Brain microvascular endothelial cell (primary cell): ENCODE measurements at places on chromosomes 6 and 20.

DNA sequence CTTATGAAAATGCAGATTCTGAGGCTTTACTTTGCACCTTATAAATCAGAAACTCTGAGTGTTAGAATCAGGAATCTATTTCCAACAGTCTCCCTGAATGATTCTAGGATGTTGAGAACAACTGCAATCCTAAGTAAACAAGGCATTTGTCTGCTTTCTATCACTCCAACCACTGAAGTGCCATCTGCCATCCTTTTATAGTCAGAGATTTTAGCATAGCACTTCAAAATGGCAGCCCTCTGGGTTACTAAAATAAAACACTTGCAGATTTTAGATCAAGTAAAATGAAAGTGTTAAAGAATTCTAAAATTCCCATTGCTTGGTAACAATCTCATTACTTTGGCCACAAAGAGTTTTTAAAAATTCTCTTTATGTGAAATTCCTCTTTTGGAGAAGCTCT is 258.9 kb downstream of the CD109 start:
- DNase-seq = no peak

- no peak for DNase-seq
These were observed 25.7 kb downstream of the ZFAND3 start for GRCh38 chr6:37845026-37845911.

DNA sequence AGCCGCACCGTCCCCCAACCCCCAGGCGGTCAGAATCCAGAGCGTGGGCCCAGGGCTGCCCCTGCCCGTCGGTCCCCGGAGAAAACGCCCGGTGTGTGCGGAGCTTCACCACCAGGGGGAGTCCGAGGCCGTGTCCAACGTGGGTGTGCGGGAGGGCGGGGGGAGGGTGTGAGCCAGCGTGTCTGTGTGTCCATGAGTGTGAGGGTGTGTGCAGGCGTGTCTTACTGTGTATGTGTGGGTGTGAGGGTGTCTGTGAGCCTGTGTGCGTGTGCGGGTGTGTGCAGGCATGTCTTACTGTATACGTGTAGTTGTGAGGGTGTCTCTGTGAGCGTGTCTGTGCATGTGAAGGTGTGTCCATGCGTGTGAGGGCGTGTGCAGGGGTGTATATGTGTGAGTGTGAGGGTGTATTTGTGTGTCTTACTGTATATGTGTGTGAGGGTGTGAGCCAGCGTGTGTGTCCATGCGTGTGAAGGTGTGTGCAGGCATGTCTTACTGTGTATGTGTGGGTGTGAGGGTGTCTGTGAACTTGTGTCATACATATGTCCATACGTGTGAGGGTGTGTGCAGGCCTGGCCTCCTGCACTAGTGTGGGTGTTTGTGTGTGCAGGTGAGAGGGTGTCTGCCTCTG is 24.6 kb upstream of the GATA5 start:
- DNase-seq = peak; percentile 35

- DNase-seq = no peak
These were observed 1.3 kb upstream of the CST1 start for GRCh38 chr20:23752019-23752418.

DNA sequence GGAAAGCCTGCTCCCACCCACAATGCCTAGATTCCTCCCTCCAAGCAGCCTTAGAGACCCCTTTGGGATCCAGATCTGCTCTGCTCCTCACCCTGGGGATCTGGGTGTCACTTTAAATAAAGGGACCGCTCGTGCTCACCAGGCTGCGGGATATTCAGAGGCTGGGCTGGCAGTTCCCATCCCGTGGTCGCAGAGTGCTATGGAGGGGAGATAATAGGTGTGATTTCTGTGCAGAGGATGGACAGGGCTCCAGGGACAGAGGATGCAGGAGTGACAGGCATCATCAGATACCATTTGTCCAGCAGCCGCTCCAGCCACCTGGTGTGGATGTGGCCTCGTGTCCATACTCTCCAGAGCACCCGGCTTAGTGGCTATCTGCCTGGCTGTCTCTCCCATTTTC is 415.9 kb upstream of the SULF2 start:
- no peak for DNase-seq

DNA sequence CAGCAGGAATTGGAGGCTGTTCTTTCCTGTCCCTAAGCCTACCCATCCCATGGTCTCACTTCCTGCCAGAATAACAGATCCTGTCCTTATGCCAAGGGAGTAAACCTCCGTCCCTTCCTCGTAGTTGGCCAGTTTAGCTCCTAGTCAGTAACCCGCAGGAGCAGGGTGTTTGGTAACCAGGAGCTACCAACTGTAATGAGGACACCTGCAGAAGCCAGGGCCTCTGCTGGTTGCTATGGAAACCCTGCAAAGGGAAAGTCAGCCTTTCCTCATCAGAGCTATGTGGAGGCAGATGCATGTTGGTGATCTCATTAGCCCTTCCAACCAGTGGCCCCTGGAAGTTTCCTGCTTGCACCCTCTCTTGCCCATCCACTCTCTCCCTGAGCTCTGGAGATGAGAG is 368.2 kb upstream of the SULF2 start:
- DNase-seq = no peak

DNA sequence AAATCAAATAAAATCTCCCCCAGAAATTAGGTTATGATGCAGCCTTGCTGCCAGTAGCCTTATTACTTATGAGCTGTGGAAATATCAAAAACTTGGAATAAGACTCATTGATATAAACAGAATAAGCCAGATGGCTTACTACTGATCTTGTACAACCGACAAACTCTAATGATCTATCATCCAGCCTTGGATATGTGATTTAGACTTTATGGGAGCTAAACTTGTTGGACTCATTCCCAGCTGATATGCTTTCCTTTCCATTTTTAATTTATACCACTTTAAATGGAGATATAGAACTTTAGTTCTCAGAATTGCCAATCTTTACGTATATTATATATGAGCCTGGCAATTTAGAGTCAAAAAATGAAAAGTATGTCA is 5.0 kb downstream of the UST start:
- DNase-seq = no peak

GRCh38 chr6:42100029-42100901 is 42.2 kb downstream of the C6orf132 start:
- peak; percentile 64 for DNase-seq

DNA sequence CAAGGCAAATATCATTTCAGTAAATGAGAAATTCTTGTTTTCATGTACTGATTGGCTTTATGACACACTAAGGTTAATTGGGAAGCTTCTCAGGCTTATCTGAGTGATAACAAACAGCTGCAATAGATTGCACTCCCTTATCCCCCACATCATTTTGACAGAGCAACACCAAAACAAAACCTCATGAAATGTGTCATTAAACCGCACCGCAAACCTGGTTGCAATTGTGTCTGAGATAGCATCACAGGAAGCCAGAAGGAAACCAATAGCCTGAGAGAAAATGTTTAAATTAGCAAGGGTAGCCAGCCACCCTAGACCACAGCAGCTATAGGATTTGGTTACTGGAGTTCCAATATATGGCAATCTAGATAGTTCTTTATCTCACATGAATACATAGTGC is 31.6 kb upstream of the LAMA4 start:
- no peak for DNase-seq

DNA sequence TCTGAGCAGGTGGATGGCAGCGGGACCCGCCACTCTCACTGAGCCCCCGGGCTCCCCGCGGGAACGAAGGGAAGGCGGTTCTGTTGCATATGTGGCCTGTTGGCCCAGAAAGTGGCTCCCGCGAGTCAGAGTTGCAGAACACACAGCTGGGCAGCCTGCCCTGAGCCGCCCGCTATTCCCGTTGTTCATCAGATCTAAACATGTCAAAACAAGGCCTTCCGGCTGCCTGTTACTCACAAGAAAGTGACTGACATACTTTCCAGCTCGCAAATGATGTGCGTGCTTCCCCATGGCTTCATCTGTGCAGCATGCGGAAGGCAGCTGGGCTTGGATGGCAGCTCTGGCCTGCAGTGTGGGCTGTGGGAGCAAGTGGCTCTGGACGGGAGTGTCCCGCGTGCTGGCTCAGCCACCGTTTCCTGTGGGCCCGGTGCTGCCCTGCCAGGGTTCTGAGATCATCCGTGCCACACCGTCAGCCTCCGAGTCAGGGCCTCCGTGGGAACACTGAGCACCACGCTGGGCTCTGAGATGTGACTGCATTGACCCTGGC is 227.3 kb downstream of the ERMARD start:
- no peak for DNase-seq

- no peak for DNase-seq
These were observed 48.3 kb upstream of the TBC1D32 start for GRCh38 chr6:121382467-121383121.

- DNase-seq = peak; percentile 39
These were observed 23.0 kb upstream of the NFATC2 start for GRCh38 chr20:51565298-51566144.

GRCh38 chr6:145036236-145036635 is 699.1 kb downstream of the EPM2A start:
- DNase-seq = no peak

GRCh38 chr20:61902221-61902869 is 163.3 kb downstream of the TAF4 start:
- DNase-seq = no peak

DNA sequence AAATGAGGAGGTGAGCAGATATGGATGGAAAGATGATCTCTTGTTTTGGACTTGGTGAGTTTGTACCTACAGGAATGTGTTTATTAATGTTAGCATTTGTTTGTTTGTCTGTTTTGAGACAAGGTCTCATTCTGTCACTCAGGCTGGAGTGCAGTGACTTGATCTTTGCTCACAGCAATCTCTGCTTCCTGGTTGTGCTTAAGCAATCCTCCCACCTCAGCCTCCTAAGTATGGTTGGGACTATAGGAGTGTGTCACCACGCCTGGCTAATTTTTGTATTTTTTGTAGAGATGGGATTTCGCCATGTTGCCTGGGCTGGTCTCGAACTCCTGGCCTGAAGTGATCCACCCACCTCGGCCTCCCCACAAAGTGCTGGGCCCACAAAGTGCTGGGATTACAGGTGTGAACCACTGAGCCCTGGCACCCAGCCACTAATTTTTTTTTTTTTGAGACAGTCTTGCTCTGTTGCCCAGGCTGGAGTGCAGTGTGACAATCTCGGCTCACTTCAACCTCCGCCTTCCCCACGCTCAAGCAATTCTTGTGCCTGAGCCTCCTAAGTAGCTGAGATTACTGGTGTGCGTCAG is 7.1 kb downstream of the CASP8AP2 start:
- no peak for DNase-seq

DNA sequence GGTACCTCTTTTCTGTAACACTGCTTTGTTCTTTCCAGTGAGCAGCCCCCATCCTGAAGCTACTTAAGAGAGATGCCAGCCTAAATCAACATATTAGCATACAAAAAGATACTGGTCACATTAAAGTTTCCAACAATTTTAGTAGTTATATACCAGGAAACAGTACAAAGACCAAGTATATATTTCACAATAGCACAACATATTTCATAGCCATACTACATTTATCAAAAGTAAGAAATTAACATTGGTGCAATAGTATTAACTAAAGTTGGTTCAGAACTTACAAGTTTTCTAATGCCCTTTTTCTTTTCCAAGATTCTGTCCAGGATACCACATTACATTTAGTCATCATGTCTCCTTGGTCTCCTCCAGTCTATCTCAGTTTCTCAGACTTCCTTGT is 641.0 kb upstream of the GJE1 start:
- no peak for DNase-seq

GRCh38 chr6:112199001-112199403 is 55.4 kb downstream of the LAMA4 start:
- no peak for DNase-seq

- no peak for DNase-seq
These were observed 742.8 kb downstream of the MAFB start for GRCh38 chr20:39946053-39946810.

DNA sequence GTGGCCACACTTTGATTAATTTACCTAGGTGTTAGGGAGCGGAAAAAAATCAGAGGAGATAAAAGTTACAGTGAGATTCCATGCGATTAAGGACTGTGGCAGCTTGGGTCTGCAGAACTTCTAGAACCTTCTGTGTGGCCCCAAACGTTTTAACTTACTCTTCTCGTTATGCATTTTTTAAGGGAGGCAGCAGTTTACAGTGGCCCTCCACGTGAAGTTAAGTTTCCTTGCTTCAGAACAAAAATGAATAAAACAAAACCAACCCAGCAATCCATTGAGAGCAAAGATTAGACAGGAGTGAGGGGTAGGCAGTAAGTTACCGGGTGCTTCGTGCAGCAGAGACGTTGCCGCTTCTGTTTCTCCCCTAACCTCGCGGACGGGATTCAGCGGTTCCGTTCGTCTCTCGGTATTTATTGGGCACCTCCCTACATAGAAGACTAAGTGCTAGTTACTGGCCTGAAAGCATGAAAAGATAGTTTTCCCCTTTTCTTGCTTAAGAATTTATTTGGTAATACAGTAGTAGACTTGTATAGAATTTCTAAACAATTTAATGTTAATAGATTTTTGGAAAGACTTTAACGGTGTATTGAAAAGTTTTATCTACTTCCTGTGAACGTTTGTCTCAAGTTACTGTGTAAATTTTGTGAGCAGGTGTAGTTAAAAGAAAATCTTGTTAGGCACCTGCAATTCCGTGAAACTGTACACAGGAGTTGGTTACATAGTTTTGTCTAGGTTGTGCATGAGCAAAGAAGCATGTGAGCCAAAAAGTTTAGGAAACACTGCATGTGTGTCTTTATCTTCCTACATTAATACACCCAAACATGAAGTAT is 1.1 kb downstream of the BAG2 start:
- DNase-seq = no peak

DNA sequence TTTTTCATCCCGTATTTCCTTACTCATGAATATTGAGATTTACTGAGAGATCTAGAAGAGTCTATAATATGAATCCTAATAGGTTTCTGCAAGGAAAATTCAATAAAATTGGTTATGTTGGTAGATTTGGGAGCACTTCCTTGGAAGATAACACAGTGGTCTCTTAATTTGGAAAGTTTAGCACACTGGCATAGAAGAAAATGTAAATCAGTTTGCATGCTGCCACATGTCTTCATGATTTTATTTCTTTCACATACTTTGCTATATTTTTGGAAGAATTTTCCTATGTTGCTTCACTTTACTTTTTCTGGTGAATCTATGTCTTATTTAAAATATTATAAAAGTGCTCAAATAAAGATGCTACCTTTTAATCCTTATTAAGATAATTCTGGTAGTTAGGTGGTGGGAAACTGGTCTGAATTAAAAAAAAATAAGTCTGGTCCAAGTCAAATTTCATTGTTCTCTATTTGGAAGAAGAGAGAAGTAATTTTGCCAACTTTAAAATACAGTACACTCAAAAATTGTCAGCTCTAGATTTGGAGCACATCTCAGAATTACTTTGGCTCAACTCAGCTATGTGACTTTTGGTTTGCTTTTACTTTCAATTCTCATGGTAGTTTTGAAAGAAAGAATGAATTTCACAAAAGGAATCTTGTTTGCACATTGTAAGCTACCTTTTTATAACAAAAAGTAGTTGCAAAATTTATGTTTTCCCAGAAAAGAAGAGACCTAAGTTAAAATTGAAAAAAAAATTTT is 197.3 kb downstream of the CENPW start:
- no peak for DNase-seq

GRCh38 chr6:43884652-43885022 is 114.6 kb downstream of the VEGFA start:
- no peak for DNase-seq

DNA sequence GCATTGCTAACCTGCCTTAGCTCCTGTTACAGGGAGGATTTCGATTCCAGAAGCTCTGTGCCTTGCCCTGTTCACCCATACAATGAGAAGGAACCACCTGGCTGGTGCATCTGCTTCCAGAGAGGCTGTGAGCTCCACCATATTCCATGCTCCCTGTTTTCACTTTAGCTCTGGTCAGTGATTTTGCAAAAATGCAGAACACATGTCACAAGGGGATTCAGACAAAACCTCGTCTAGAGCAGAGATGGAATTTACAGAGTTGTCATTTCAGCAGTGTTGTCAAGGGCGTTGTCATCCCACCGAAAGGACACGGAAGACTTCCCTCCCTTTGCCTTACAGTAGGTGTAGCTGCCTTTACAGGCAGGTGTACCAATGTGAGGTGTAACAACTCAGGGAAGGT is 223.0 kb upstream of the ARID1B start:
- DNase-seq = no peak

GRCh38 chr6:159043251-159043650 is 1.5 kb downstream of the TAGAP start:
- DNase-seq = no peak
